ENCODE measurements at places on chromosomes 7 and 10.

DNA sequence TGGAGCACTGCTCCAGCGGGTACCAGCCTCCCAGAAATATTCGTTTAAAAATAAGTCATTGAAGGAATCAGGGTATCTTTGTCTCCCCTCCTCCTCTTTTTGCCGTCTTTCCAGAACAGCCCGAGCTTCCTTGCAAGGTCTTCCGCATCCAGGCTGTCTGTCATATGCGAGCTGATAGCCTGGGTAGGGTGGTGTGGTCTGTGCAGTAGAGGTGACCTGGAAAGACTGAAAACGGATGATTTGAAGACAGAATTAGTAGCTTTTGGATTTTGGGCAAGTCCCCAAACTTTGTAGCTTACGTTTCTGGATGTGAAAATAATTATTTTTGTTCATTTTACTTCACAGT is 480 bp downstream of the VPS50 start:
- DNase-seq: no peak

DNA sequence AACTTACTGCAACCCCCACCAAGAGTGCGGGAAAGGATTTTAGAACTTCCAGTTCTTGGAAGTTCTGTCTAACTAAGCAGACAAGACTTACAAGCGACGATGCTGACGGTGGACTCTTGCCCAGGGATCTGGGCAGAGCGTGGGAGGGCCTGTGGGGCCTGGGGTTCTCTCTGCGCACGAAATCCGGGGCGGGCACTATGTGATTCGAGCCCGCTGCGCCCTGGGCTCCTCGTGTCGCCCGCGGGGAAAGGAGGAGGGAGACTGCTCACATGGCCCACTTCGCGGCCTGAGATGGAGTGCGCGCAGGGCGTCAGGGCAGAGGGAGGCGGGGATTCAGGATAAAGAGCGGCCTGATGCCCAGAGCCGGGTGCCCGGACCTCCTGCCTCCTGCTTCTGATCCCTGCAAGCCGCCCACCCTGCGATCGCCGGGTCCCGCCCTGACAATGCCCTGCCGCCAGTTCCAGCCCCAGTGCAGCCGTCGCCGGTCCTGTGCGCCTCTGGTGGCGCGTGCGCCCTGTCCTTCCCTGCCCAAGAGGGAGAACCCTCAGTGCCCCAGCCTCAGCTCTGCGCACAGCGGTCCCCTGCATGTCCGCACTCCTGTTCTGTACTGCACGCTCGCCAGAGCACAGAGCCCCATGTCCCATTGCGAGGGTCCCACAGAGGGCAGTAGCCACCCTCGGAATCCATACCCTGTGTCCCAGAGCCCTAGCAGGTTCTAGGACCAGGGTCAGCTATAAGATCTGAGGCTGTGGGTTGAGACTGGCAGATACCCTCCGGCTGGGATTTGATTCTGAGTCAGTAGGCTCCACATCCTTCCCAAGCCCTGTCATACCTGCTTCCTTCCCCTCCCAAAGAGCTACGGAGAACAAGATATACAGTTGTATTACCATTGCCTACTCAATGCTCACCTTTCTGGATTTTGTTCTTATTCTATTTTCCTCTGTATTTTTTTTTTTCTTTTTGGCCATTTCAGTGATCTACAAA is 99.4 kb upstream of the TMEM106B start:
- no peak for DNase-seq

- no peak for DNase-seq
These were observed 357.1 kb downstream of the TCERG1L start for GRCh38 chr10:130954326-130954905.

DNA sequence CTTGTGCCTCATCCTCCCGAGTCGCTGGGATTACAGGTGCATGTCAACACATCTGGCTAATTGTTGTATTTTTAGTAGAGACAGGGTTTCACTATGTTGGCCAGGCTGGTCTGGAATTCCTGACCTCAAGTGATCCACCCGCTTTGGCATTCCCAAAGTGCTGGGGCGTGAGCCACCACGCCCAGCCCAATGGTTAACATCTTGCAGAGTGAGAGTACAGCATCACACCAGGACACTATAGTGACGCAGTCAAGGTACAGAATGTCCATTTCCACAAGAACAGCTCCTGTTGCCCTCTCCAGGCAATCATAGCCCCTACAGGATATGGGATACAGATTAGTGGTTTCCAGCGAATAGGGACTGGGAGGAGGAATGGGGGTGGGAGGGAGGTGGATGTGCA is 34.0 kb downstream of the MYO1G start:
- DNase-seq: no peak

DNA sequence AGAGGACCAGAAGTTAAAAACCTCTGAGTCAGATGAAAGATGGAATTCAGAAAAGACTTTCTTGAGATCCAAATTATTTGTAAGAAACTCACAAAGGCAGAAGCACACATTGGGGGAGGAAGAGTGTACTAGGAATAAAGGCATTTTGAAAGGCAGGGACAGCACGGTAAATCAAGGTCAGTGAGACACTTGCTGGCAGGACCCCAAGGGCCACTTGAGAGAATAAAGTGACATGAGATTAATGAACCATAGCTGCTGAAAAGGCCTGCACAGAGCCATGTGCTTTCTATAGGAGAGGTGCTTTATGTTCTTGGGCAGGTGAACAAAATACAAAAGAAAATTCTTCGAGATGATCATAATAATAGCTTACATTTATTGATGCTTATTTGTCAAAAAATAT is 929.9 kb upstream of the MBL2 start:
- DNase-seq: peak; percentile 21

DNA sequence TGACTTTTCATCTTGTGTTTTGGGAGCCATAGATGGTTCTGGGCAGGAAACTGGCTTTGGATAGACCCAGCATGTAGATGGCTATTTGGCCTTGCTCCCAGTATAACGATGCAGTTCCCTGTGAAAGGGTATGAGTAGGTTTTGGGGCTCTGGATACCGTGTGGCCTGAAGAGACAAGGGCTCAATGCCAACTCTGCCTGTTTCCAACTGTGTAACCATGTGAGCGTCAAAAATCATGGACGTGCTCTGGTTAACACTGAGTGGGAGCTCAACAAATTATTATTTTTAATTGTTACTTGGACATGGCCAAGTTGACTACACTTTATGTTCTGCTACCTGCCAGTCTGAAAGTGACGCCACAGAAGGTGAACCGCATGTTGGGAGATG is 41.8 kb downstream of the EGFR start:
- peak; percentile 26 for DNase-seq

- DNase-seq: no peak
These were observed 47.5 kb downstream of the DNAJB6 start for GRCh38 chr7:157384301-157384700.

GRCh38 chr7:104653825-104654401 is 325.5 kb downstream of the LHFPL3 start:
- DNase-seq: no peak

- DNase-seq: no peak
These were observed 188.4 kb upstream of the IGFBP3 start for GRCh38 chr7:46109437-46109836.

- DNase-seq: no peak
These were observed 42.3 kb downstream of the SVOPL start for GRCh38 chr7:138658889-138659288.

DNA sequence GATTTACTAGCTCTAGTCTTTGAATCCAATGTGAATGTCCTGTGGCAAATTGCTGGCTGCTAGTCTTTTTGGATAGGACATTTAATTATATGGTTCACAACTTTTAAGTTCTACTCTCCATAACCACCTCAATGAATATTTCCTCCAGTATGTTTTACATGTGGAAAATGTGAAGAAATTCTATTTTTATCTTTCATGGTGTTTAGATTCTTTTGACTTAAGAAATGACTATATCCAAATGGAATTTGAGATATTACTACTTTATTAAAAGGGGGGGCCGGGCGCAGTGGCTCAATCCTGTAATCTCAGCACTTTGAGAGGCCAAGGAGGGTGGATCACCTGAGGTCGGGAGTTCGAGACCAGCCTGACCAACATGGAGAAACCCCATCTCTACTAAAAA is 202.0 kb downstream of the ARL4A start:
- DNase-seq: no peak

DNA sequence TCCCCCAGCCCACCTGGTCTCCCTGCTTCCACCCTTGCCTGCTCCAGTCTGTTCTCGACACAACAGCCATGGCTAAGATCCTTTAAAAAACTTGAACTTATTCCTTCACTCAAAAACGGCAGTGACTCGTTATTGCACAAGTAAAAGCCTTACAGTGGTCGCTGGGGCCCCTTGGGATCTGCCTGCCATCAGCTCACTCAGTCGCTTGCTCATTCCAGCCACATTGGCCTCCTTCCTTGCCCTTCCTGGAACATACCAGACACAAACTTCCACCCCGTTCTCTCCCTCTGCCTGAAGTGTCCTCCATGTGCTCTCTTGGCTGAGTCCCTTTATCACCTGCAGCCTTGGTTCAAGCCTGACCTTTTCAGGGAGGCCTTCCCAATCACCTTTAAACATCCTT is 4.7 kb downstream of the CCNY start:
- no peak for DNase-seq

GRCh38 chr7:105316578-105317344 is 72.0 kb downstream of the SRPK2 start:
- DNase-seq: no peak

DNA sequence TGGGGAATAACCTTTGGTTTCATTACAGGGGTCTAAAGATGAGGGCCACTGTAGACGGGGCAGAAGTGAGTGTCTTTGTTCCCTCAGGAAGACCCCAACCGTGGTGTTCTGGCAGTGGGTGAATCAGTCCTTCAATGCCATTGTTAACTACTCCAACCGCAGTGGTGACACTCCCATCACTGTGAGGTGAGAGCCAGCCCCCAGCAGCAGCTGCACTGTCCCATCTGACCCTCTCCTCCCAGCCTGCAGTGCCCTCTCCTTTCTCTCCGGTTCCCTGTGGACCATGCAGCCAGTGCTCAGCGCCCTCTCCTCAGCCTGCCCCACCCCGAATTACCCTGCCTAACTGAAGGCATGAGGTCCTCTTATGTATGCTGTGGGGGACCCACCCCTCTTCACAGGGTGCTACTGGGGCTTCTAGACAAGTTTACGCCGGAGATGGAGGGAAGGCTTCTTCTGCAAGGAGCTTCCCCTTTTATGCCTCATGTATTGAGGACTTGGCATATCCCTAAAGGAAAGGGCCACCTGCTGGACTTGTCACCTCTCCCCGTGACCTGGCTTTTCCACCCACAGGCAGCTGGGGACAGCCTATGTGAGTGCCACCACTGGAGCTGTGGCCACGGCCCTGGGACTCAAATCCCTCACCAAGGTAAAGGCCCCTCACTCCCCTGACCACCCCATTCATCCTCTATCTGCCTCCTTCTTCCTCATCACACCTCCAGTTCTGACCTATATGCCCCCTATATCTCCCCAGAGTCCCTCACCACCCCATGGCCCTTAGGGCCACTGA is 5.1 kb downstream of the SFXN3 start:
- DNase-seq: no peak

GRCh38 chr10:110523736-110524135 is 26.0 kb downstream of the DUSP5 start:
- no peak for DNase-seq
